ENCODE measurements at places on chromosomes 13 and 19. TPM values are rescaled to one million over a fixed set of nuclear protein-coding genes. Genes with fewer than 3 reads are reported as not detected.

Gene ZFP14
- 7.7 TPM for total RNA-seq

Gene RFPL4A
- not detected for total RNA-seq

Gene TMIGD2
- total RNA-seq, result not detected

Gene NFIC
- 17.3 TPM for total RNA-seq

Gene CDX2
- not detected for total RNA-seq

Gene ZNF547
- total RNA-seq, result 6.0 TPM

Gene HSPB6
- total RNA-seq, result not detected

Gene PSG4
- not detected for total RNA-seq

Measured in activated B cell treated with CpG ODN at 0.5 μM for 24 hours (primary cell).